ENCODE measurements at places on chromosomes 2 and 18.

GRCh38 chr2:3403587-3404334 is 24.3 kb downstream of the TRAPPC12 start:
- no peak for DNase-seq

GRCh38 chr2:113133704-113134598 is 6.6 kb downstream of the IL1RN start:
- no peak for DNase-seq

DNA sequence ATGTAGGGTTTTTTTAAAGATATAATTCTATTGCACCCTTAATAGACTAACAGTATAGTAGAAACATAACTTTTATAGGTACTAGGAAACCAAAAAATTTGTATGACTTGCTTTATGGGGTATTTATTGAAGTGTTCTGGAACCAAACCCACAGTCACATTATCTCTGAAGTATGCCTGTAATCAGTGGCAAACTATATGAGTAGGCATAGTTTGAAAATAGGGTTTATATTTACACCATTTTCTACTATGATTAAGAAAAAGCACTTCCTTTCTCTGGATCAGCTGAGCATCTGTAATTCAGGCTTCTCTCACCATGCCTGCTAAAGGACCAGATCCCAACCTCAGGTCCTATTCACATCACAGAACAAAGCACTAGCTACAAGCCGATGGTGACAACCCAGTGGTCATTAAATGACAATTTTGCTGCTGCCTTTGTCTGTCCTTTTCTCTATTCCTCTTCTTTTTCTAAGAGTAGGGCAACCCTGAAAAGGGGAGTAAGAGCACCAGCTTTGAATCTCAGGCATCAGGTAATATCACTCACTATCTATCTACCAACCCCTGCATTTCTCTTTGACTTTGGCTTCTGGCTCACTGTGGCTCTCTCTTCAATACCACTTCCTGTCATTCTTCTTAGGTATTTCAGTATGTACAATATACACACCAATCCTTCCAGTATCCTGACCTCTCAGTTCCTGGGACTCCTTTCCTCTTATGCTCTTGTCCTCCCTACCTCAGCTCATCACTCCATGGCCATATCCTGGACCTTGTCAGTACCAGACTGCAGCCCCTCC is 14.4 kb downstream of the NEMP2 start:
- DNase-seq: no peak

DNA sequence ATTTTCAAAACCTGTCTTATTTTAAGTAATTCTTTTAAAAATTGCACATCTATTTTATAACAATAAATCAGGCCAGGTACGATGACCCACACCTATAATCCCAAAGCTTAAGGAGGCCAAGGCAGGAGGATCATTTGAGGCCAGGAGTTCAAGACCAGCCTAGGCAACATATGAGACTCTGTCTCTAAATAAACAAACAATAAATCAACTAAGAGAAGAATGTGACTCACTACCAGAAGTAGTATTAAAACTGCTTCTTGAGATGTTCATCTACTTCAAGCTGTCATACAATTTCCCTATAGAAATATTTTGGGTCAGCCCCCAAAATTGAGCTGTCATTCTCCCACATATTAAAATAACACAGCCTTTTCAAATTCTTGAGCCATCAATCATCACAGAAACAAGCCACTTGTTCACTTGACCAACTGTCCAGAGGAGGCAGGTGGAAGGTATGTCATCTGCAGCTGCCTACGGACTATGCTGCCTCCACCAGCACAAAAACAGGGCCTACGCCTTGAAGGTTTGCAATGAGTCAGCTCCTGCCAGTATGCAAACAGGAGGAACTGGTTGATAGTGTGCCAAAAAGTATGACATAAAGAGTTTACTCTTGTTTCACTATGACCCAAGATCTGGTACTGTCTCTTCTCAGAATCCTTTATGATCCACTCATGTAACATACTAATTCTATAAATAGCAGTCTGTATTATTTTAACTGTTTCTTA is 33.6 kb downstream of the KIDINS220 start:
- DNase-seq: no peak

DNA sequence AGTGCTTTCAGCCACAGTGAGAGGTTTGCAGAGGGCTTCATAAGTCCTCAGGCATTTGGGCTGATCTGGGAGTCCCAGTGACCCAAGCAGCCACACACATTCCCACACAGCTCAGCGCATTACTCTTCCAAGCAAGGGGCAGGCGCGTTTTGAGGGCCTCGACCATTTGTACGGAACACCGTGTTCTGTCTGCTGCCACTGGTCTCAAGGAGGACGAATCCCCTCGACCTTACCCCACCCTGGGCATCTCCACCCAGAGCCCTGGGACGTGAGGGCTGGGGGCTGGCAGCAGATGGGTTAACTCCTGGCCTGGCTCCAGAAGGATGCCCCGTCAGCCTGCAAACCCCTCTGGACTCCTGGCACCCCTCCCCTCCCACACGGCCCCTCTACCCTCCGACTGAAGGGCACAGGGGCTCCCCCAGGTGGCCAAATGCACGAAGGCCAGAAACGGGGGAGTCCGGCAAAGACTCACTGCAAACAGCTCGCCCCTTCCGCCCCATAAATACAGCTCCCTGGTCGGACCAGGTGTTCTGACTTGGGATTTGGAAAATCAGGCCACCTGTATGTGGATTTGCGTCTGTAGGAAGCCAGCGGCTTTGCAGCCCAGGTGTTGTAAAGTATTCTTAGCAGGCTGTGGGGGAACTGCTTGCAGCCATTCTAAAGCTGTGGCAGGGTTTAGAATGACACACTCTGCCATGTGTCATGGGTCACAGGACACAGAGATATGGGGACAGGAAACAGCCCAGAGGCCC is 33.6 kb upstream of the PTMA start:
- peak; percentile 59 for DNase-seq

DNA sequence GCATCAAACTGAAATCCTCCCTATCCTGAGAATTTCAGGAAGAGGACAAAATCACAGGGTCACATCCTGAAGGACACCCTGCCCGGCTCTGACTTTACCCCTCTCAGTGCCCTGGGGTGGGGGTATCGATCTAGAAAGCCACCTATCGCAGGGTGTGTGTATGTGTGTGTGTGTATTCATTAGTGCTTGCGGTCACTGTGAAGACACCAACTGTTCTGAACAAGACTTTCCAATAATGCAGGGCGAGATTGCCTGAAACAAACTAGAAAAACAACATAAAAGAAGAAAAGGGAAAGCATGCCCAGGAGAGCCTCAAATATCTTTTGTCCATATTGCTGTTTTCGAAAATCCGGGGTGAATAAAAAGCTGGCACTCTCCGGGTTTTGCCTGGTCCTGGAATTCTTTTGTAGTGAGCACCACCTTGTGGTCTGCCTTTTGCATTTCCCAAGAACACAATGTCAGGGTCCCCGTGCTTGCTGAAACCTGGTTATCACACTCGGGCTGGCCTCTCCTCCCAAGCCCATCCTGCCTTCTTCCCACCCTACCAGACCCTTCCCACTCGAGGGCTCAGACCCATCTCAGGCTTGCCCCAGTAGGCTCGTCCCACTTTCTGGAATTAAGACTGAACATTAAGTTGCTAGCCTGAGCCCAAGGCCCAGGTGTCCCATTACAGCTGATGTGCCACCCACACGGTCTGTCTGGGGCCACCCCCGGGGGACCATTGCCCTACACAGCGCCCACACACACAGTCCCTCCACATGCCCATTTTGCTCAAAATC is 25.0 kb upstream of the COPS8 start:
- peak; percentile 71 for DNase-seq

DNA sequence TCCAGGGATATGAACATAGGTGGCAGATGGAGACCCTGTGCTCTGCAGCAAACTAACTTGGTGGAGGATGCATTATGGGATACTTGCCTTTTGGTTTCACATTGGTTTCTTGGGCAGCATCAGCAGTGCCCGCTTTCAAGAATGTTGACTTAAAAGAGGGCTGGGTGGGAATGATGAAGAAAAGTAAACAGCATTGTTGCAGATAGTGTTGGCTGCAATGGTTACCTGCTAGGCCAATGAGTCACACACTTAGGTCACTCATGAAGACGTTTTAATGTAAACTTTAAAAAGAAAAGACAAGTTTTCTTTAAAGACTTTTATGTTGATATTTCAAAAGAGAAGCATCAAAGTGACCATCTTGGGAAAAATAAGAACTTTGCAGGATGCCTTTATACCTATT is 26.1 kb upstream of the FAM237A start:
- DNase-seq: no peak

DNA sequence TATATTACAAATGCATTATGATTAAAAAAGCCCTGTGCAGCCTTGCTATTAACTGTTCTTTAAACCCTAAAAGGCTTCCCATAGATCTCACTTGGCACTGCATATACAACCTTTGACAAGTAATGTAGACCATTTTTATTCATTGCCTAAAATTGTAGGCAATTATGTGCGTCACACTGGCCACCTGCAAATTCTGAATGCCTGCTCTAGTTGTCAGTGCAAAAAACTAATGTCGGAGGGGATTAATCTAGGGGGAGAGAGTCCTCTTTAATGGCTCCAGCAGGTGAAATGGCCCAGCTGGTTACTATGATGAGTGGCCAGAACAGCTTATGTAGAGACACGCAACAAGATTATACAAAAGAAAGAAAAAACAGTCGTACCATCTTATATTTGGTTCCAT is 123.2 kb downstream of the OLA1 start:
- no peak for DNase-seq

GRCh38 chr2:33022989-33023727 is 76.4 kb downstream of the LTBP1 start:
- no peak for DNase-seq

GRCh38 chr2:38602136-38602731 is 494 bp downstream of the HNRNPLL start:
- peak; percentile 49 for DNase-seq

- no peak for DNase-seq
These were observed 180.6 kb downstream of the ZNF407 start for GRCh38 chr18:74778191-74778847.

GRCh38 chr2:86673986-86674670 is 46.0 kb upstream of the RMND5A start:
- no peak for DNase-seq

GRCh38 chr2:122422384-122422991 is 667.0 kb downstream of the TSN start:
- DNase-seq: no peak

- DNase-seq: no peak
These were observed 292.4 kb downstream of the SS18 start for GRCh38 chr18:25798046-25798445.

DNA sequence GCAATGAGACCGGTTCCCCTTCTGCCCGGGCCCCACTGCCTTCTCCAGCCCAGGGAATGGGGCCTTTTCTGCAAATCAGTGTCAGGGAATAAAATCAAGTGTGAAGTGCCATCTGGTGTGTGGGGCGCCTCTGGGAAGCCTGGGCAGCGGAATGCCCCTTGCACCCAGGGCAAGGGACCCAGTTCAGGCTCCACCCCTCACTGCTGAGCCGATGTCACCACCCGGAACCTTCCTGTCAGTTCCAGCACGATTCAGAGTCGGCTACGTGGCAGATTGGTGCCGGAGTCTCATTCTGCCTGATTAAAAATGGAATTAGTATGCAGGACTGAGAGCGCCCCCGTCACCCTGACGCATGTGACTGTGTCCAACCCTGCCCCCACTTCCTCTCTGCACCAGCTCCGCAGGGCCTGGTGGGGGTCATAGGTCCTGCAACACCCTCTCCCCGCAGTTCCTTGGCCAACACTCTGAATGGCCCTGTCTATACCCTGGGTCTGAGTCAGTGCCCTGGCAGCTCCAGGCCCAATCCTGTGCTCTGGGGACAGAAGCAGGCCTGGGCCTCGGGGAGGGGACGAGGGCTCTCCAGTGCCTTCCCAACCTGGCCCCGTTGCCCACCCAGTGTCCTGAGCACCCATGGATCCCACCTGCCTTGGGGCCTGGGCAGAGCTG is 8.2 kb upstream of the ALPI start:
- DNase-seq: no peak

- no peak for DNase-seq
These were observed 65.0 kb upstream of the RPL31 start for GRCh38 chr2:100936972-100937542.

- peak; percentile 67 for DNase-seq
These were observed 3.7 kb downstream of the GPR17 start for GRCh38 chr2:127649684-127650040.

DNA sequence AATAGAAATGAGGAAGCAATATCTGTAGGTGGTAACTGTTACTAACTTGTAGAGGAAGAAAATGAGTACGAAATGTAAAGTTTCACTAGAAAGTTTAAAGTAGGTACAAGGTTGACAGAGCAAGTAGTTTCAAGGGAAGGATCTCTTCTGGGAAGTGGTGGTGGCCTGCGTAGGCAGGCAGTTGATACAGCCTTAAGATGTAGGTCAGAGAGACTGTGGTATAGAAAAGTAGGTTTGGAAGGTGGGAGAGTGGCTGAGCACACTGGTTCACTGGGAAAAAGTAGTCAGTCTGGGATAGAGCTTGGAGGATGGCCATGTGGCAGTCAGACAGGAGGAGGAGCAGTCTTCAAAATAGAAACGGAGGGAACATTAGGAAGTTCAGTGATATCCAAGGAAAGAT is 23.5 kb downstream of the KDM3A start:
- DNase-seq: peak; percentile 70

DNA sequence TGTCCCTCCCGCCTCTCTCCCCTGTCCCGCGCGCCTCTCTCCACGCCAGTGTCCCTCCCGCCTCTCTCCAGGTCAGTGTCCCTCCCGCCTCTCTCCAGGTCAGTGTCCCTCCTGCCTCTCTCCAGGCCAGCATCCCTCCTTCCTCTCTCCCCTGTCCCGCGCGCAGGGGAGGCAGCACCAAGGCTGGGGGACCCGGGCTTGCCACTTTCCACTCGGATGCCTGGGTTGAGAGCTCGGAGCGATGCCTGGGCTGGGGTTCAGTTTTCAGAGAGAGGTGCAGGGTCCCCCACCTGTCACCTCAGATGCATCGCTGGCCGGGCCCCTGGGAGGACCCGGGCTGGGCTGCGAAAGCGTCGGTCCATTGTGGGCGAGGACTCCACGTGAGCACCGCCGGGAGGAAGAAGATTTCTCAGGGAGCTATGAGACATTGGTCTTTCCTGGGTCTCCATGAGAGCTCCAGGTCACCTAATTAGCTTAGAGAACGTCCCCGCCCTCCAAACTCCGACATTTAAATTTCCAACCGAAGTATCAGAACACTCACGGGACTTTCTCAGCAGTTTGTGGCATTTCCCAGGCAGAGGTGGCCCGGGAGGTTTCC is 2.1 kb downstream of the FBLN7 start:
- no peak for DNase-seq

DNA sequence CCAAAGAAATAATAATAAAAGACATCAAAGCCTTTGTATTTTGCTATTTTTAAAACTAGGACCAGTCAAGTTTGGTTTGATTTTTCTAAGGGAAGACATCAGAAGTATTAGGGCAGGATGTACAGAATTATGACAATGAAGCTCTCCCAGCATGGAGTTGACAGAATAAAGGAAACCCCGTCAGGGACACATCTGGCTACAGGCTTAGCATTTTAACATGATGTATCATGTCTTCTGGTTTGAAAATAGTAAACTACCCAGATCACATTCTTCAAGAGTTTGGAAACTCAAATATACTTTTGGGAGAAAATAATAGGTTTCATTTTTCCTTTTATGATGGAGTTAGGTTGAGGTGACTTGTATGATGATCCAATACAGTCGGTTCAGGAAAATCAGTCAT is 552.0 kb upstream of the CDH2 start:
- no peak for DNase-seq

- DNase-seq: no peak
These were observed 32.6 kb upstream of the SCYGR1 start for GRCh38 chr2:227420087-227421052.

All from muscle of arm (tissue), 14 donors.